ENCODE measurements at places on chromosomes 12 and 14.

DNA sequence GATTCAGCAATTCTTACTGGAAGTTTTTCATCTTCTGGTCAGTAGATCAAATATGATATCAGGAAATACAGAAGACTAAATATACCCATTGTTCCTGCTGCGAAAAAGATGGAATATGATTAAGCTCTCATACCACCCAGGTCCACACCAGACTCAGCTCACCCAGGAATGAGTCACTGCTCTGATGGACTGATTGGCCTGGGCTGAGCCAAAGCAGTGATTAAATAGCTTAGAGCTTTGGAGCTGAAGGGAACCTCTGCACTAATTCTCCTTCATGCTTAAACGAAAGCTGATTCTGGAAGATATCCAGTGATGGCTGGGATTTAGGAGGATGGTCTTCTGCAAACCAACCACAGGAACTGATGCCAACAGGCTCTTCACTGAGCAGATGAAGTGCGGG, 62.0 kb upstream of the SYT1 start:
- DNase-seq = no peak

DNA sequence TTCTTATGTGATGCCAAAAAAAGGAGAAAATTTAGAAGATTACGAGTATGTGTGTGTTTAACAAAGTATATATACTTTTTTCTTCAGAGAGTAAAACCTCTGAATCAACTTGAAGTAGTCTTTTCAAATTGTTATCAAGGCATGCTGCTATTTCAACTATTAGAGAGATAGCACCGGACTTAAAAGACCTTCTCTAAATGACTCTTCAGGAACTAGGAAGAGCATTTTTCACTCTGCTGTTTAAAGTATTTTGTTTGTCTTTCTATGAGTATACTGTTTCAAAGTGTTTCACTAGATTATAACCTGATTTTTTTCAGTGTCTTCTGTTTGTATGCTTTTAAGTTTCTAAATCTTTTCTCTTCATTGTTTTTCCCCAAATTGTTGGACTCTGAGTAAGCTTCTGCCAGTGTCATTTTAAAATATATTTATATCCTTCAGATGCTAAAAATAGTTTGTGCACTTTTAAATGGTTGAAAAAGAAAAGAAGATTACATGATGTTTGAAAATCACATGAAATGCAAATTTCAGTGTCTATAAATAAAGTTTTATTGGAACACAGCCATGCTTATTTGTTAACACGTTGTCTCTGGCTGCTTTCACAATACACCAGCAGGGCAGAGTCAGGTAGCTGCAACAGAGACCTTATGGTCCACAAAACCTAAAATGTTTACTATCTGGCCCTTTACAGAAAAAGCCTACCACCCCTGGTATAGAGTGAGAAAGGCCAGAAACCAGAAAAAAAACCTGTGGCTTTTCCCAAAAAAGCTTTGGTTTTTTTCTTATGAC, 21.3 kb downstream of the CRADD start:
- no peak for DNase-seq

- DNase-seq = no peak
These were observed 467.6 kb downstream of the PRKD1 start for GRCh38 chr14:29459969-29460560.

GRCh38 chr14:97251491-97252155, 454.4 kb downstream of the VRK1 start:
- DNase-seq = no peak

GRCh38 chr14:71314717-71315116, 407.5 kb downstream of the PCNX1 start:
- DNase-seq = no peak

GRCh38 chr12:1099158-1099557, 108.1 kb downstream of the ERC1 start:
- DNase-seq = no peak

- DNase-seq = no peak
These were observed 79.8 kb downstream of the TMEM260 start for GRCh38 chr14:56659378-56659777.

GRCh38 chr14:79057333-79057732, 887.2 kb downstream of the NRXN3 start:
- no peak for DNase-seq

- no peak for DNase-seq
These were observed 160.7 kb upstream of the LRFN5 start for GRCh38 chr14:41446008-41446407.

DNA sequence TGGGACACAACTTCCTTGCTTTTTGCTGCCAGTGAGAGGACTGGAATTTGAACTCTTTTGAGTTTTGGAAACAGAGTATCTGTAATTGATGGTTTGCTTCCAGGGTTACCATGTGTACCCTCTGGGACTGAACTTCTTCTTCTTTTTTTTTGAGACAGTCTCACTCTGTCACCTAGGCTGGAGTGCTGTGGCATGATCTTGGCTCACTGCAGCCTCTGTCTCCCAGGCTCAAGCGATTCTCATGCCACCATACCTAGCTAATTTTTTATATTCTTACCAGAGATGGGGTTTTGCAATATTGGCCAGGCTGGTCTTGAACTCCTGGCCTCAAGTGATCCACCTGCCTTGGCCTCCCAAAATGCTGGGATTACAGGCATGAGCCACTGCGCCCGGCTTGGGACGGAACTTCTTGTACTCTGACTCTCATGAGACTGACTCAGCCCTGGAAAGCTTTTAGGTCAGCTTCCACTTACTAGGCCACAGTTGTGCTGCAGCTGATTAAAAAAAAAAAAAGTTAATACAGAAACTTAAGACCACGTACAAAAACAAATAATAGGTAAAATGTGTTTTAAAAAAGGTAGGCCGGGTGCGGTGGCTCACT, 15.8 kb downstream of the SEL1L start:
- no peak for DNase-seq

DNA sequence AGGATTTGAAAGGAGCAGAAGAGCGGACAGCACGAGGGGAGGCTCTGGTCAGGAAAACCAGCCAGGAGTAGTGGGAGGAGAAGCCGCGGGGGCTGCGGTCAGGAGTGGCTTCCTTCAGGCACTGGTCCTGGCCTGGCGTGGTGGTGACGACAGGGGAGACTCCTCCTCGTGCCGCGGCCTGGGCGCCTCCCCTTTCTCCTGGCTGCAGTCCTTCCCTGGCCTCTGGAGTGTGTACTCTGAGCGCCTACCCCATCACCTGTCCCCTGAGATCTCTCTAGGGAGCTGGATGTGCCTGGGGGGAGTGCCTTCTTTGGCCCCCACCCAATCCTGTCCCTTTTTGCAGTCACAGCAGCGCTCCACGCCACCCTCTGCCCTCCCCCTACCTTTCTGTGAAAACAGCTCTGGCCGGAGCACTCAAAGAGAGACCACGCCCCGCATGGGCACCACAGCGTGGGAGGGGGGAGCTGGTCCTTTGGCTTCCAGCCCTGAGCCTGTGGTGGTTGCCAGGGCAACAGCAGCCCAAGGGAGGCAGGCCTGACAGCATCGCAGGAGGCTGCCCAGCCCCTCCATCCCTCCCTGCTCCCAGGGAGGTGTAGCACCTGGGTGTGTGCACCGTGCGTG, 125.9 kb downstream of the CALM1 start:
- peak; percentile 70 for DNase-seq

GRCh38 chr12:74337951-74338350, 199.7 kb upstream of the ATXN7L3B start:
- no peak for DNase-seq

DNA sequence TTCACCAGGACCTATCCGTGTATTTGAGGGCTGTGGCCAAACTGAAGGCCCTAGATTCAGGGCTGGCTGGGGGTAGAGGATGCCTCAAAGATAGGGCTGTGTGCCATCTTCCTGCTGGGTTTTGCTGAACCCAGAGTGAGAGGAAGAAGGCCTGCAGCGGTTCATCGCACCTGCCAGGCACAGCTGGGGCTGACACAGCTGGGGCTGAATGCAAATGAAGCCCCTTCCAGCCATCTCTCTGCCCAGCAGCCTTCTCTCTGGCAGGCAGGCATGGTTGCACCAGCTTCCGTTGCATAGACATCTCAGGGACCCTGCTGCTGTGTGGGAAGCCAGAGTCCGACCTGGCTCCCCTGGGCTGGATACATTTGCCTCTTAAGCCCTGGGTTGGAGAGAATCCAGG, 152.4 kb downstream of the TSPAN9 start:
- no peak for DNase-seq

GRCh38 chr14:64767215-64767964, 63.2 kb downstream of the PLEKHG3 start:
- DNase-seq = no peak

DNA sequence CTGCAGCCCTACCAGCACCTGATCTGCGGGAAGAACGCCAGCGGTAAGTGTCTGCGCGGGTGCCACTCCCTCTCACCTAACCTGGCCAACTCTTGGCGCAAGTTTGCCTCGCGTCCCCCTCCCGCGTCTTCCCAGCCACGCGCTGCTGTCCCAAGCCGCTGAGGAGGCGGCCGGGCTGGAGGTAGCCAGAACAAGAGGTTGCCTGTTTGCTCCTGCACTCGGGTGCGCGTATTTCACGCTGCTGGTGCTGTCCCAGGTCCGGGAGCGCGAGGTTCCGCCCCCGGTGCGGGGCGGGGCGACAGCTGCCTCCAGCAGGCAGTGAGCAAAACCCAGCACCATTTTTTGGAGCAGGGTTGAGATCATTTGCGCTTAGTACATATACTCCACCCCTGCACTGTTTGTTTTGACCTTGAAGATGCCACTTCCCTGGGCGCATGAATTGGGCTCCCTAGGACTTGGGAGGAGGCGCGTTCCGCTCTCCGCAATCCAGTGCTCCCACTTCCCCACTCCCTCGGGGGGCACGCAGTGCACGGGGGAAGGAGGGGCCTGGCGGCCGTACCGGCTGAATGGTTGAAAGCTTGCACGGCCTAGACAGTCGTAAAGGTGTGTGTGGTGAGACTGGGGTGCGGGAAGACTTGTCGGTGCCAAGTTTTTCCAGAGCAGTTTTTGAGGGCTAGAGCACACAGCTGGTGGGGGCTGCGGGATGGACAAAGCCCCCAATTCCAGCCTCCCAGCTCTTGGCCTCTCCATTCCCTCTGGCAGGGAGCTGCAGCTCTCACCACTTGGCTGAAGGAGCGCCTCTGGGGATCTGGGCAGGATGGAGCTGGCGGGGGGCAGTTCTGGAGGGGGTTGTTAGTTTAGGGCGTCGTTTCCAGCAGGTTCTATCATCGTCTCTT, 226.9 kb upstream of the CRY1 start:
- DNase-seq = no peak

GRCh38 chr12:55142669-55143565, 16.7 kb downstream of the OR9K2 start:
- peak; percentile 67 for DNase-seq

GRCh38 chr12:21138016-21138415, 7.0 kb downstream of the SLCO1B1 start:
- no peak for DNase-seq

DNA sequence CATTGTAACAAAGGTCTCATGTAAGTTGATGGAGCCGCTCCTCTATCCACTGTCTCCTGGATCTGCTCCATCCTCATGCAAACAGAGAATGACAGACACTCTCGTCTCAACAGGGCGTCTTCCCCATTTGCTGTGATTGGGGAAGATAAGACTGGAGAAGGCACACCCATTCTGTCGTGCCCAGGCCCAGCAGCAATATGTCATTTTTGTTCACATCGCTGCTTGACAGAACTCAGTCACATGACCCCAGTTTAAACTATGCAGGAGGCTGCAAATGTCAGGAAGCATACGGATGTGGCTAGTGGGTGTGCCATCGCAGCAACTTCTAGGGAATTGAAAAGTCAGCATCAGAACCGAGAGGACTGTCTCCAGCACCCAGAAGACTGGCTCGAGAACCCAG, 290.5 kb downstream of the TMEM132D start:
- DNase-seq = no peak

- DNase-seq = peak; percentile 75
These were observed 5.7 kb upstream of the NOS1 start for GRCh38 chr12:117367006-117367638.

- DNase-seq = no peak
These were observed 77.6 kb downstream of the LGMN start for GRCh38 chr14:92670643-92671366.

DNA sequence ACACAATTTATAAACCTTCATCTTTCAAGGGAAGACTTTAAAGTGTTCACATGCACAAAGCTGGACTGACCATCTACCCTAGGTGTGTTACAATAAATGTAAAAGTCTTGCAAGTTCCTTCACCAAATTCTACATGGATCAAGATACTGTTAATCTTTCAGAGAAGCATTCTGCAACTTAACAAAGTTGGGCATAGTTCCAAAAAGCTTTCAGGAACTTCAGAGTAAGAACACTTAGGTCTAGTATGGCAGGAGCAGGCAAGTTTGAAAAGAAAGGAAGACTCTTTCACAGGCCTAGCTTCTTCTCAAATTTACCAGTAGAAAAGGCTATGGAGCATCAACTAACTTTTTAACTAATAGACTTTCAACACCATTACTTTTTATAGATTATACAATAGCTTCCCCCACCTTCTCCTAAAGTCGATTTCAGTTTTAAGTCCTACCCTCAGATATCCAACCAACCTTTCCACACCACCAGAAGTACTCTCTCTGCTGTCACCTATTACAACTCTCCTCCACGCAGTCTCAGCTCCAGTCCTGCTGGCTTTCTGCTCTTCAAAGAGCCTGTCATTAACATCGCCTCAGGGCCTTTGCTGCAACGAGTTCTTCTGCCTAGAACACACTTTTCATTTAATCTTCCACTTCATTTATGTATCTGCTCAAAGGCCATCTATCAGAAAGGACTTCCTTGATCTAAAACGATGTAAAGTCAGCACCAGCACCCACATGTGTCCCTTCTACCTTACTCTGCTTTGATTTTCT, 333.9 kb downstream of the CEP128 start:
- no peak for DNase-seq
